Brain pericyte (primary cell): ENCODE measurements at places on chromosomes 12 and 14.

GRCh38 chr14:51291016-51291415, 51.0 kb downstream of the TMX1 start:
- no peak for DNase-seq

DNA sequence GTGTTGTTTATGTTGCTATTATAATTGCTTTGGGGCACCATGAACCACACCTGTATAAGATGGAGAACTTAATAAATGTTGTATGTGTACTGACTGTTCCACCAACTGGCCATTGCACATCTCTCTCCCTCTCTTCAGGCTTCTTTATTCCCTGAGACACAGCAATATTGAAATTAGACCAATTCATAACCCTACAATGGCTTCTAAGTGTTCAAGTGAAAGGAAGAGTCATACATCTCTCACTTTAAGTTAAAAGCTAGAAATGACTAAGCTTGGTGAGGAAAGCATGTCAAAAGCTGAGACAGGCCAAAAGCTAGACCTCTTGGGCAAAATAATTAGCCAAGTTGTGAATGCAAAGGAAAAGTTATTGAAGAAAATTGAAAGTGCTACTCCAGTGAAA, 373.3 kb downstream of the RGS6 start:
- DNase-seq, result no peak

DNA sequence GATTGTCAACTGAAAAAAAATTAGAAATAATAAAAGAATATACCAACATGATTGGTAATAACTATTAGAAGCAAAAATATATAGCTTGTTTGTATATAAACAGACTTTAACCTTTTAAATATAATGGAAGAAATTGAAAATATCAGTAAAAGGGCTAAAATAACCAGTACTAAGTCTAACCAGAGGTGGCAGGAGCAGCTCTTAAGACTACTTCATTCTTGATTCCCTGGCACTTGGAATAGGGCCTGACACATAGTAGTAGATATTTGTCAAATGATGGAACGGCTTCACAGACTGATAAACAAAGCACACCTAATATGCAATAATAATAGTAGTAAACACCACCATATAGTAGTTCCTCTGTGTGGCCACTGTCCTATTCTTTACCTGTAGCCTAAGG, 9.4 kb downstream of the TMEM63C start:
- no peak for DNase-seq

- DNase-seq, result no peak
These were observed 124.0 kb downstream of the BICD1 start for GRCh38 chr12:32230613-32230993.
